NCI-H2081 (cell line): ENCODE measurements at places on chromosomes 3 and 15.

DNA sequence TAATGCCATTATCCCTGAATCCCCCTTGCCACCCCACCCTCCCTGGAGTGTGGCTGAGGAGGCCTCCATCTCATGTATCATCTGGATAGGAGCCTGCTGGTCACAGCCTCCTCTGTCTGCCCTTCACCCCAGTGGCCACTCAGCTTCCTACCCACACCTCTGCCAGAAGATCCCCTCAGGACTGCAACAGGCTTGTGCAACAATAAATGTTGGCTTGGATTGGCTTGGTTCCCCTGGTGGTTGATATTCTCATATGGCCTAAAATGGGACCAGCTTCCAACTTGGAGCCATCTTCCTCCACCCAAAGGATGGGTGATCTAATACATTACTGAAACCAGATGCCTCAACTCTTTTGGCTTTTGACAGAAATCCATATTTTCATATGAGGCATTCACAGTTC is 34.9 kb downstream of the VIPR1 start:
- no peak for DNase-seq

- DNase-seq = no peak
These were observed 45.4 kb upstream of the SMAD3 start for GRCh38 chr15:67019884-67020520.

GRCh38 chr3:114650808-114651207 is 357.0 kb downstream of the TIGIT start:
- DNase-seq = no peak

DNA sequence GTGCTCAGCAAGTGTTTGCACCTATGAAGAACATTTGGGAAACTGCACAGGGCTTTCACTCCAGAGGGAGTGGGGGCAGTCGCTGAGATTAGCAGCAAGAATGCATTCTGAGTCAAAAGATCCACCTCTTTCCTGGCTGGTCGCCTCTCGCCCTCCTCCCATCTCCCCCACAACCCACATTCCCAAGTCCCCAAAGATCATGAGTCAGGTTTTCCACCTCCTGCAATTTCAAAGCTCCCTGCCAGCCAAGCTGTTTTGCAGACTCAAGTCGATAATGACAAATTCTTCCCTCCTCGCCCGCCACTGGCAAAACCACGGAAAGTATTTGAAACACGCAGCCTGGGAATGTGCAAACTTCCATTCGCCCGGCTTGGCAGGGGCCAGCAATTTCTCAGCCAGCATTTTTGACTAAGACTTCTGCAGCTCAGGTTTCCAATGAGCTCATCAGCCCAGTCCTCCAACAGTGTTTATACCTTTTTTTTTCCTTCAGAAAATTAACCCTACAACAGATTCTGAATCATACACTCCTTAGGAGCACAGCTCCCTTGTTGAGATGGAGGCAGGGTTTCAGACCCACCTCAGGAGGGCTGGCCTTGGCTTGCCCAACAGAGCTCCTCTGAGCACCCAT is 181.4 kb downstream of the SMAD6 start:
- no peak for DNase-seq

- no peak for DNase-seq
These were observed 6.8 kb downstream of the PLSCR1 start for GRCh38 chr3:146537603-146538002.

DNA sequence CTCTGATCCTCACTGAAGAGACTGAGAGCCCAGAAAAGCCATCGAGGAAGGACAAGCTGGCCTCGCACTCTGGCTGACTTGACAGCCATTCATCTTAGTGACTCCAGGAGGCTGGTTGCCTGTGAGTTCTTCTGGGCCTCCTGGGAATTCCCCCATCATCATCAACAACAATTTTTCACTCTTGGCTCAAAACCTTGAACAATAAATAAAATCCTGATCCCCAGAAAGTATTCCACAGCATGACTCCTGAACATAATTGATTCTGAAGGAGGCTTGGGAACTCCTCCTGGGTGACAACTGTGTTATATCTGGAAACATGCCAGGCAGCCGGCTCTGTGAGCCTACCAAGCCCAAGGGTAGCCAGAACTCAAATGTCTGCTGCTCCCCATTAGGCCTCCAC is 188.6 kb downstream of the SHQ1 start:
- peak; percentile 76 for DNase-seq

GRCh38 chr3:10972072-10972782 is 20.3 kb upstream of the SLC6A1 start:
- no peak for DNase-seq

DNA sequence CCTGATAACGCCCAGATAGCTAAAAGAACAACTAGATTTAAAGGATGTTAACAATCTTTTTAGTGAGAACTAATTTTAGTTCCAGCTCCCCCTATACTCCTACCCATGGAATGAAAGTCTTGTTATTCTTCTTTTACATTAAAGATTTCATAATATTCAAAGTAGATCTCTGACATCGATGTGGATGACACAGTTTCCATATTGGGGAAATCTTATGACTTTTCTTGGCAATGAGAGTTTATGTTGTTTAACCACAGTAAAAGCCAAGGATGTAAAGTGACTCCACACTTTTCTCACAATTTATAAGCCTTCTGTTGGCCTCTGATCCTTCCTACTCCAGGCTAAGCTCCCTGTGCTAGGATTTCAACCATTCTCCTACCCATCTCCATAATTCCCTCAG is 332.6 kb upstream of the KCNMB2 start:
- DNase-seq = no peak

DNA sequence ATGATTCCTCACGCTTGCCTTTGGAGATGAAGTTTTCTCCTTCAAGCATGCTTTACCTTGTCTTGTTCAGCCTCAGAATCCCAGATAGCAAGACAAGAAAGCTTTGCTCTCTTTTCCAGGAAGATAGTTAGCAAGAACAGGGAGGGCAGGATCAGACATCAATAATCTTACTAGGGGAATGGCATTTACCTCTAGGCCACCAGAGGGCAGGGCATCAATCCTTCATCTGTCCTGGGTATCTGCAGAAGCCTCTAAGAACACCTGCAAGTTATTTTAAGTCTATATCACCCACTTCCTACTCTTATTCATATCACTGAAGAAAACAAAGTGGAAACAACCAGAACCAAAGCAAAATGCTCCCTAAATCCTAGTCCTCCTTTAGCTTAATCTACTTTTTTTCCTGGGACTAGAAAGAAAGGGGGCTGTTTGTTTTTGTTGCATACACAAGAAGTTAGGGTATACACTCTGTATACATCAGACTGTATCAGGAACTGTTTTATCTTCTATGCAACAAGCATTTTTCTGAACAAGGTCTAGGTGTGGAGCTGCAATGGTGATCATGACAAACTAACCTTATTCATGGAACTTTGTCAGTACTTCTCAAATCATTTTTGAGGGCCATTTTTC is 862.5 kb downstream of the CADM2 start:
- DNase-seq = peak; percentile 42

DNA sequence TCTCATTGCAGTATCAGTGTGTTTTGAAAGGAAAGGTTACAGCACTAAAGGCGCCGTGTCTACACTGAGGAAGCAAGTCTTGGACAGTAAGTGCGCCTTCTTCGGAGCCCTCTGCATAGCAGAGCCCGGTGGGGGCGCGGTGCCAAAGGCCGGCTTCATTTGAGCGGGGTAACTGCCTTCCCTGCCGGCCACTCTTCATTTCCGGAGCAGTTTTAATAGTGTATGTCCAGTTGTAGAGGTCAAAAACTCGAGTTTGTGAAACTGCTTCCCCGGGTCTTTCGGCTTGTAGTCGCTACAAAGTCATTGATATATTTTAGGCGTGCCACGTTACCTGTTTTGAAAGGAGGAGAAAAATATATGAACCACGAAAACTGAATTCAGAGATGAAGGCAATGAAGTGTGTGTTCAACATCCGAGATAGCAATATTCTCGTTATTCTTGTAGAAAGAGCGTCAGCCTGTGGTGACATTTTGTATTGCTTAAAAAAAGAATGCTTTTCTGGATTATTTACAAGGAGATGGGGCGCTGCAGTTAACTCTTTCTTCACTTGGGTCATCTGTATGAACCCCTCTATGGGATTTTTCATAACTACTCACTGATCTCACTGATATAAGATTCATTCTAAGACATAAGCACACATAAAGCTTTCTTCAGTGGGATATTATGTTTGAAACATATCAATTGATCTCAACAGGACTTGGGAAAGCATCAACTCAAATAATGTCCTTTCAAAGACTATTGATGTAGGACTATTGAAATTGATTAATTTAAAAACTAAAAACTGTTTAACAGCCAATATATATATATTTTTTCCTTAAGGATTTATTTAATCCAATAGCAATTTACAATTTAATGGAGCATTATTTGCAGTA is 3.0 kb downstream of the ALCAM start:
- DNase-seq = peak; percentile 54

DNA sequence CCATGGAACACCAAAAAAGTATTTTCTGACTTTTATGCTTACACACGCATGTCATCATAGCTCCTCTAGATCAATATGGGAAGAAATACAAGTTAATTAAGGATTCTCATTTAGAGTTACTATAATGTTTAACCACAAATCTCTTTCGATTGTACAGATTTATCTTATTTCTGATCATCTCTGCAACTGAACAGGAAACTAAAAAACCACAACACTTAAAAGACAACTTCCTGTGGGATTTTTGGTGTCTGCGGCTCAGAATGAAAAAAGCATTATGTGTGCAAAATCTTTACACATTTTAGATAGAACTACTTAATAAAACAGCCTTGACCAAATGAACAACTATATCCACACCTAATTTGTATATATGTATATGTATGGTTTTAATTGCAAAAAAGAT is 3.0 kb upstream of the TJP1 start:
- no peak for DNase-seq

DNA sequence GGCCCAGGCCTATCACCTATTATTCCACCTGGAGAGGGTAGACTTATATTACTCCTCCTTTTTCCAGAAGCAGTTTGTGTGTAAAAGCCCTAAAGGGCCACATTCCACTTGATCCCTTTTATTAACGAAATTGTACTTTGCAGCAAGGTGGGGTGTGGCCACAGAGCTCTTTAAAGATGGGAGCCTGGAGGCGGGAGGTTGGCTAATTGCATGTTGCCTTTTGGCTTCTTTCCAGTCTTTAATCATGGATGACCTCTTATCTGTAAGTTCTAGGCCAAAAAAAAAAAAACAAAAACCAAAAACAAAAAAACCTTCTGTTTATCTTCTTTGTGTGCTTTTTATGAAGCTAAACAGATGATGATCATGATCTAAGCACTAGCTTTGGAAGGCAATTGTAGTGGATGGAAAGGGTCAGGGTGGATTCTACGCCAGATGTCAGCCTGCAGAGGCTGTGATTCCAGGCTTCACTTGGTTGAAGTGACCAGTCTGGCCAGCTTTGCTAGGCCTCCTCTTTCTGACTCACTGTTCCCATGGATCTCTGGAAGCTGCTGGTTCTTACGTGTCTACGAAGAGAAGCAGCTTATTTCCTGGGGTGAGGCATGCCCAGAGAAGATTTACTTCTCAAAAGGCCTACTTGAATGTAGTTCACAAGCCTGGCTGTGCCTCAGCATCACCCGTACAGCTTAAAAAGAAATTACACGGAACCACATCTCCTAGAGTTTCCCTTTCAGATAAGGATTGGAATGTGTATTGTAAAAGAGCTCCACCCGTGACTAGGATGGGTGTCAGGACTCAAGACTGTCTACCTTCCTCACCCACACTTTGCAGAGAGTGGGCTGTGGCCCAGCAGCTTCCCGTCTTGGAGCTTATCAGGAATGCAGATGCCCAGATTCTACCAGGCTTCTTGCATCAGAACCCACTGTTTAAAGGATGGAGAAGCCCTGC is 330.9 kb upstream of the C2CD4B start:
- DNase-seq = no peak

DNA sequence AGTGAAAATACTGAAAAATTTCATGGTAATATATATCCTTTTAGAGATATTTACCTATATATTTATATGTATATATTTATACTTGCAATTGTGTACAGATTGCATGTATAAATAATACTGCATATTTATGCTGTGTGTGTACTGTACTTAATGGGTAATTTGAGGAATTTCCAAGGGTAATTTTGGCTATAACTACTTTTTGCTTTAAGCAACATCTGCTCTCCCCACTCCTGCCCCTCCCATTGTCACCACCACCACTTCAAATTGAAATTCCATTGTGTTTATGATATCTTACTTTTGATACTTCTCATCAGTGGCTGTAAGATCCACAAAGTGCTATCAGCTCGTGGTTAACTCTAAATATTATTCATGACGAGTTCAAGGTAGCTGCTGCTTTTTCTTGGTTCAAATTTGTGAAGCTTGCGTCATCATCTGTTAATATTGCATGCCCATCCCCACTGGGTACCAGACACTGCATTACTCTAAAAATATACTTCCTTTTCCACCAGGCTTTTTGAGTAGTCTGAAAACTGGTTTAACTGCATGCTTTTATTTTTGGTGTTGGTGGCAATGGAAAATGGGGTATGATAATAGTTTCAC is 91.7 kb upstream of the MITF start:
- DNase-seq = no peak

DNA sequence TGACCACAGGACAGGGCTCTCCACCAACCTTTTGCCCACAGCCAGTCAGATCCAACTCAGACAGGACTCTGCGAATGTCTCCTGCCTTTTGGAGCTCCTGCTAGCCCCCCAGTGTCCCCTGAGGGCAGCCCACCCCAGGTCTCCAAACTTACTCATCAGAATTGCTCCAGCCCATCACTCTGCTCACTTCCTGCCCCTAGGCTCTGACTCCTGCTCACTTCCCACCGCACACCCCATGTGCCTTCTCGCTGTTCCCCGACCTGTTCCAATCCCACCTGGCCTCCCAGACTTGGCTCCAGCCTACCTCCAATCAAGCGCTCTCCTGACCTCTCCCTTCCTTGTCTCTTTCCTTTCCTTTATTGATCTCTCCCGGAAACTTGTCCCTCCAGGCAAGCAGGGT is 5.9 kb upstream of the STRA6 start:
- DNase-seq = no peak

DNA sequence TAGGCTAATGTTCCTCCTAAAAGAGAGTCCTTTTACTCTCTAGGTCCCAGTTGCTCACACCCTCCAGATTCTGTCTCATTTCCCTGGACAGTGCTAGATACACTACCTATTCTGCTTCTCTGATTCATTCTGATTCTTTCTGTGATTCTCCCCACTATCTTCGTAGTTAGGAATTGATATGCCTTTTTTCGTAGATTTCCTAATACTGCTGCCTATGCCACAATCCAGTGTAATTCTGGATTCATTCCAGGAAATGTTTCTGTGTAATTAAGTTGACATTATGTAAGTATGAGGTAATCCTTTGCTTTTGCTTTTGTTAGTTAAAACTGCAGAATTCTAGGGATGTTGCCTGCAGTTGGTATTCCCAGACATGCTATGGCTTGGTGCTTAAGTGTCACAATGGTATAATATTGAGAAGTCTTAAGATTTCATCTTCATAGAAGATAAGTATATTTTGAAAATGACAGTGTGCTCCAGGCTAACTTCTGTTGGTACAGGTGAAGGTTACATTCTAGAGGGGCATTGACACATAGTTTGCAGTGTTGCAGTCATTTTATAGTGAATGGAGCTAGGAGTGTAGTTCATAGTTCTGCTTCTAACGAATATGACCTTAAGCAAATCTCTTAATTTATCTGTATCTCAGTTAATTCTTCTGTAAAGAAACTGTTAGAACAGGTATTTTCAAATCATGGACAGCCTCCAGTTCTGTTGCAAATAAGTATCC is 54.3 kb downstream of the RIOX2 start:
- no peak for DNase-seq
